ENCODE measurements at places on chromosomes 1 and 21.

DNA sequence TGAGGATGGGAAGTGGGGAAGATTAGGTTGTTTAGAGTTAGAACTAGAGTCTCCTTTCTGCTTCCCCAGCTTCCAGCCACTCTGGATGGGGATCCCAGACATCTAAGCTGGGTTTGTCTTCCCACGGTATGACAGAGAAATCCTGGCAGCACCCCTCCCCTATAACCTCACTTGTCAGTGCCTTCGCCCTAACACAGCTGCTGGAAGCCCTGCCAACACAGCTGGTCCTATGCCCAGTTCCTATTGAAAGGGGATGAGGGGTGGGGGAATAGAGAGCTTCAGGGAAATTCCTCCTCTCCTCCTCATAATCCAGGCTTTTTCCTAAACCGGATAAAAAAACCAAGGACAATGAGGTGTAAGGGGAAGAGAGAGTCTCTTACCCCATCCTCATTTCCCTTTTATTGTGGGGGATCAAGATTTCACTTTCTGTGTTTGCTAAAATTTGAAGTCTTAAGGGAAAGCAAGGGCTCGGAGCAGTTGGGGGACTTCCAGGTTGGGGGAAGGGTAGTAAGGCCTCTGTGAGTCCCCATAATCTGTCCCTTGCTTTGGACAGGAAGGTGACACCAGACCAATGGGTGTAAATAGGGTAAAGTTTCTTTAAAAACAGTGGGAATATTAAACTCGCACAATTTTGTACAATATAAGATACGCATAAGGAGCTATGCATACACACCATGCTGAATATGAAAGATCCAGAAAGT lies 590 bp downstream of the TMOD4 start:
- peak; percentile 43 for ATAC-seq

- no peak for ATAC-seq
These were observed 89.9 kb downstream of the IER5 start for GRCh38 chr1:181178241-181178879.

DNA sequence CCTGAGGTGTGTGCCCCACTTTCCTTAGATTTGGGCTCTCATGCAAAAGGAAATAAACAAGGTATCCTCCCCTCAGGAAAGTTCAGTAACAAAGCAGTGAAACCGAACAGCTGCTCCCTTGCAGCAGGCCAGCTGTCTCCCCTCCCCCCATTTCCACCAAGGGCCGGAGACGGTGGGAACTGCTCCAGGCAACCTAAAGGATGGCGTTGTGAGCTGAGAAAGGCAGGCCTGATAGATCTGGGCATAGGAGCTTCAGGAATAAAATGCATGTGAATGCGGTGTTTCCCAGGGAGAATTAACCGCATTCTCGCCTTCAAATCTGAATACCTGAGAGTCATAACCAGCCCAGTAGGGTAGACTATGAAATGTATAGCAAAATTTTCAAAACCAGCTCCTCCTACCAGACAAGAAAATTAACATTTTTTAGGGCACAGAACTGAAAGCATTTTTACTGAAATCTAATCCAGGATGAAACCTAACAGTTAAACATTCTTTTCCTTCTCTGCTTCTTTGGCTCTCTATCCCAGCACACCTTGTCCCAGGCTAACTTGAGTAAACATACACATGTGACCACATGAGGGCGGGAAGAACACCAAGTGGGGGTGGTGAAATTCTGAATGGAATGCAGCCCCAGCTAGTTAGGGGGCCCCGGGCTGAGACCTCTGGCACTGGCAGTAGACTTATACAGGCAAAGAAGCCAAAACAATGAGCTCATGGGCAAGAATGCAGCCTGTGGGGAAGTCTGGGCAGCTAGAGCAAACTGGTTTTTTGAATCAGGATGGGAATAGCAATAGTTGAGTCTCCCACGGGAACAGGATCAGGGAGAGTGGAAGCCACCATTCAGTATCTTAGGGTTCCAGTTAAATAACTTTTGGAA lies 11.5 kb downstream of the MCL1 start:
- peak; percentile 89 for ATAC-seq

GRCh38 chr1:246246430-246246829 lies 260.6 kb downstream of the SMYD3 start:
- ATAC-seq = no peak

DNA sequence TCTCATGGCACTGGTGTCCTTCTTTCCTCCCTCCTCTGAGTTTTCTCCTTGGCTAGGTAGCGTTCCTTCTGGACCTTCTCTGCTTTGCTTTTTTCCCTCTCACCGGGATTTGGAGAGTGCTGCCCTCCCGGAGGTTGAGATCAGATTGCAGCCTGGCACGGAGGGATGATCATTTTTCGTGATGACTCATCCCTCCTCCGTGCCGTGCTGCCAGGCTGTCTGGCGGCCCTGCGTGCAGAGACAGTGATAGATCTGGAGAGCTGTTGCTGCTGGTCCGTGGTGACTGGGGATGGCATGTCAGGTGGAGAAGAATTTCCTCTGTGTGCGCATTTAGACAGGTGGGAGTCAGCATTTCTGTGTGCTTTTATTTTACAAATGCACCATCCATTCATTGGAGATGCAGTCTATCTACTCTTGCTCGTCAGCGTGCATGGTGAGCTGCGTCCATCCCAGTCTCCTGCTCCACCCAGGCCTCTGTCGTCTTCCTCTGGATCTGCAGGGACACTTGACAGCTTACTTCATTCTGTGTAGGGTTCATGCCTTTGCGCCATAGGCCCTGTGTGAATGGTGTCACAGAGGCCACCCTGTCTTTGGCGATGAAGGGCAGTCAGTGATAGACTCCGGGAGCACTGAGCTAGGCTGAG lies 104.4 kb downstream of the PCBP3 start:
- peak; percentile 43 for ATAC-seq

GRCh38 chr21:35538386-35538785 lies 489.3 kb upstream of the RUNX1 start:
- ATAC-seq = no peak

GRCh38 chr1:4868521-4868920 lies 214.1 kb downstream of the AJAP1 start:
- ATAC-seq = no peak

Data from gastroesophageal sphincter (tissue), 4 donors.